ENCODE measurements at places on chromosomes 12 and 14.

- no peak for DNase-seq
Observed at GRCh38 chr12:105580821-105581352, 250.4 kb downstream of the C12orf75 start.

- no peak for DNase-seq
Observed at GRCh38 chr14:22177870-22178269, 411.2 kb downstream of the DAD1 start.

DNA sequence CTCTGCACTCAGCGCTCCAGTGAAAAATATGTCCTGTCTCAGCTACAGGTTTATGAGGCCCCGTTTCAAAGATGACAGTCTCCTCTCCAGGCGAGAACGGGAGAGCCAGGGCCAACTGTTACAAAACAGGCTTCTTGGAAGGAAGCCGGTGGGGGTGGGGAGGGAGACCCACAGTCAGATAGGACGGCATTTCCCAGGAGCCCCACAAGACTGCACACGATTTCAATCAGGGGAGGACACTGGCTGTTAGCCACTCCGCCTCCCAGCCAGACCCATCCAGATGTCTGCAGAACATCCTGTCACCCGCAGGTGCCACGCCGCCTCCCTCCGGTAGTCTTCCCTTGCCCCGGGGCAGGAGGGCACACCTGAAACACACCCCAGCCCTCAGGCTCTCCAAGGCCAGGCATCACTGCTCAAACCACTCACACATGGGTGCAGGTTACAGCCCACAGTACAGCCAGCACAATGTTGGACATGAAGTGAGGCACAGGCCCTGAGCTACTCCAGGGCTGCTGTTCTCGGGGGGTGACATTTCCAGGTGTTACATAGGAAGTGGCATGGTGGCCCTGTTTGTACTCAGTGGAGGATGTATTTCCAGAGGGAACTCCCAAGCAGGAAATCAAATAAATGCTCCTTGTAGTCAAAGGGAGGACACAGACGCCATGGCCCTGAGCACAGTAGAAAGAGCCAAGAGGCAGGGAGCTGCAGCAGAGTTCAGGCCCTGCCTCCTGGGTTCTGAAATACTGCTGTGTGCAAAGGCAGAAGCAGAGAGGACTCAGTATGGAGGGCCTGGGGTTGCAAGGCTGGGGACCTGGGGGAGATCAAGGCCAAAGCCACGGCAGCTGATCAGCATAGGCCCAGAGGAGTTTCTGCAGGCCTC lies 138.1 kb downstream of the BCL11B start:
- DNase-seq, result no peak

- DNase-seq, result no peak
Observed at GRCh38 chr12:104733717-104734175, 224.3 kb downstream of the SLC41A2 start.

- no peak for DNase-seq
Observed at GRCh38 chr14:60984196-60984595, 3.2 kb downstream of the SLC38A6 start.

- DNase-seq, result no peak
Observed at GRCh38 chr12:55132816-55133215, 6.6 kb downstream of the OR9K2 start.

GRCh38 chr12:105888696-105889095 lies 250.1 kb downstream of the NUAK1 start:
- no peak for DNase-seq

- no peak for DNase-seq
Observed at GRCh38 chr12:47986832-47987231, 17.4 kb downstream of the COL2A1 start.

GRCh38 chr12:2282318-2282717 lies 229.5 kb downstream of the CACNA1C start:
- no peak for DNase-seq

- no peak for DNase-seq
Observed at GRCh38 chr12:6950811-6951540, at the start of gene PTPN6. Gene PTPN6, plus strand, starts transcription at chr12:6951356. Its CDS starts 157 bp downstream, at chr12:6951513.

DNA sequence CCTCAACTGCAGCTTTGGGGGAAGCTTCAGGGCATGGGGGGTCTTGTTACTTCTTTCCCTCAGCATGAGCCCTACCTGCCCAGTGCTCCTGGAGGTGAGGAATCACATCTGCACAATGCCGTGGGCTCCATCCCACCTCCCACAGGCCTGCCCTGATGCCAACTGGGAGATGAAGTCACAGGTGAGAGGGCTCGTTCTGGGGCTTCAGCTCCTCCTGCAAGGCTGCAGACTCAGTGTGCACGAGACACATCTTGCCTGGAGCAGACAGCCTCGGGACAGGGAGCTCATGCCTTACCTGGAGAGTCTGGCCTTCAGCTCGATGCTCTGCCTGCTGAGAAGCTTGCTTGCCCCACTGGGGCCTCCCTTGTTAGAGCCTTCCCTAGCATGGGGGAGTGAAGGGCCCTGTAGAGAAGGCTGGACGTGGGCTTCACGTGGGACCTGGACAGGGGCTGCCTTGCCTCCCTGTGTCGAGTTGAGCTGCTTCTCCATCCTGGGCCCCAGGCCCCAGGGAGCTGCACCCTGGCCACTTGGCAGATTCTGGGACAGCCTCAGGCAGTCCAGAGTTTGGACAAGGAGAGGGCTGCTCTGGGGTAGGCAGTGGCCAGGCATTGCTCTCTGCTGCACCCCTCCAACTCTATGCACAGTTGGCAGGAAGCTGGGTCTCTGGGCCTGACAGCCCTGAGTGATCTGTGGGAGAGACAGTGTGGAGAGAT lies 171.4 kb downstream of the KIF26A start:
- no peak for DNase-seq

DNA sequence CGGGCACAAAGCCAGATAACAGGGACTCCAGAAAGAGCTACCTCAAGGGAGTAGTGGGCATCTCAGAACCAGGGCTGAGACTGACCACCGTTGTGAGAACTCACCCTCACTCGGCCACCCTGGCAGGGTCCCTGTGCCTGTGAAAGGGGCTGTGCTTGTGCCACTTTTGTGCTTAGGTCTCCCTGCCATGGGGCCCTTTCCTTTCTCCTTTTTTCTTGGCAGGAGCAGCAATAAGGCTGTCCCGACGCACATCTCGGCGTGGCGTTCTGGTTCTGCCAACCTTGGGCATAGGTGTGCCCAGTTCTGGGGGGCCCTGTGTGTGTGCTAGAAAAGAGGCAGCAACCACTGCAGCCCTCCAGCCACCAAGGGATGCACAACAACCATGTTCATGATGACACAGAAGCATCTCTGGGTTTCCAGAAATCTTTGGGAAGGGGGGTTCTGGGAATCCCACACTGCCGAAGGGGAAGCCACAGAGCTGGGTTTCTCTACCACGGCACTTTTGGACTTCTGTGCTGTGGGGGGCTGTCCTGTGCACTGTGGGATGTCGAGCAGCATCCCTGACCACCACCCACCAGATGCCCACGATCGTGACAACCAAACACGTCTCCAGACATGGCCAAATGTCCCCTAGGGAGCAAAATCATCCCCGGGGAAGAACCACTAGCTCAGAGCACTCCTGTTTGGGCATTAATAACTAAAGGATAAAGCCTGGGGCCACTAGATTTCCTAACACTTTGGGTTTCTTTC lies 13.1 kb upstream of the TMEM119 start:
- no peak for DNase-seq

GRCh38 chr12:28308891-28309290 lies 118.6 kb downstream of the CCDC91 start:
- no peak for DNase-seq

DNA sequence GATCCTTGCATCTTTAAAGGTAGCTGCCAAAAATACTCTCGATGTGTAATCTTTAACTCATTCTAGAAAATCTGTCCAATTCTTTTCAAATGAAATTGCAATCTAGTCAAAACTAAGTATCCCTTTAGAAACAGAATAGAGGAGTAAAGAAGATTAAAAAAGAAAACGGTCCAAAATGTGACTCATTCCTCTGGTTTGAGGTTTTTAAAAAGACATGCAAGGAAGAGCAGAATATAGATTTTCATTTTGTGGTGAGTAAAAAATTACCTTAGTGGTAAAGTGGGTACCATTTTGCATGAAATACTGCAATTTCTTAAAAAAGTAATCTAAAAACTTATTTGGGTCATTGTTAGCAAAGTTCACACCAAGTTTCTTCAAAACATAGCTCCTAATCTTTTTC lies 108.4 kb downstream of the BRMS1L start:
- no peak for DNase-seq
